Fibroblast of skin of left biceps (primary cell): ENCODE measurements at places on chromosomes 11 and 22.

GRCh38 chr11:116603728-116604323, 169.0 kb downstream of the BUD13 start:
- DNase-seq: no peak

- DNase-seq: peak; percentile 37
Measured at GRCh38 chr11:15969281-15969680, 387.1 kb downstream of the SOX6 start.

DNA sequence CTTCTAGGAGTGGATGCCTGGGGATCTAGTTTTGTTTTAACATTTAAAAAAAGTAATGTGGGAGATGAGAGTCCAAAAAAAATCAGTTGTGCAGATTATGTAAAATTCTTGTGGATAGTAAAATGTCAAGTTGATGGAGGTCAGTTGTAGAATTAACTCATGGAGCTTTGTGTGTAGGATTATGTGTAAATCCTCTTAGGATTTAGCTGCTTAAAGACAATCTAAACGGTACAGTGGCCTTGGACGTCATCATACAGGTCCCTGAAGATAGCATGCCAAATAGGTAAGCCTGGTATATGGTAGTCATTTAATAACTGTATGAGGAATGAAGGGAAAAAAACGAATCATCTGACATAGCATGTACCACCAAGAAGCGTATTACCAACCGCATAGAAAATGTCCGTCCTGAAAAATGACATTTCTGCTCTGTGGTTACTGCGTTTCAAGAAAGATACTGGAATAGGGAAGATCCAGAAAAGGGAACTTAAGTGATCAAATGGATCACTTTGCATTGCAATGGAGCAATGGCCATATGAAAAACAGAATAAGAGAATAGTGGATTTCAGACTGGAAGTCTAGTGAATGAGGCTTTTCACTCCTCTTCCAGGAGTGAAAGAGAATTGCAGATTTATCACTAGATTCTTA, 61.3 kb downstream of the BCL2L13 start:
- no peak for DNase-seq

GRCh38 chr11:115765803-115766239, 261.6 kb upstream of the CADM1 start:
- peak; percentile 68 for DNase-seq

- DNase-seq: no peak
Measured at GRCh38 chr22:40502919-40503318, 132.5 kb downstream of the SGSM3 start.

DNA sequence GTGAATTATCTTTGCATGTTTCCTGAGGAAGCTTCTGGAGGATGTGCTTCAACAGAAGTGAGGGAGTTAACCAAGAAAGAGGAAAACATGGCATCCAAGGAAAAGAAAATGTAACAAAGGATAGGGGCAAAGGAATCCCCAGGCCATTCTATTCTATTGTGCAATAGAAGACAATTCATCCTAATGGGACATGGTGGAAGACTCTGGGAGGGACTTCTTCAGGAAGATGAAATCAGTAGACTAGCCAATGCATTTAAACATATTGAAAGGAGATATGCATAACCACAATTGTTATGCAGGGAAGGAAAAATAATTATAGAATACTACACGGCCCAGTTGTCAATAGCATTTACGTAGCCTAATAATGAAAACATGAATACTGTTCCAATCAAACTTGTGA, 55.7 kb downstream of the THAP12 start:
- DNase-seq: no peak

DNA sequence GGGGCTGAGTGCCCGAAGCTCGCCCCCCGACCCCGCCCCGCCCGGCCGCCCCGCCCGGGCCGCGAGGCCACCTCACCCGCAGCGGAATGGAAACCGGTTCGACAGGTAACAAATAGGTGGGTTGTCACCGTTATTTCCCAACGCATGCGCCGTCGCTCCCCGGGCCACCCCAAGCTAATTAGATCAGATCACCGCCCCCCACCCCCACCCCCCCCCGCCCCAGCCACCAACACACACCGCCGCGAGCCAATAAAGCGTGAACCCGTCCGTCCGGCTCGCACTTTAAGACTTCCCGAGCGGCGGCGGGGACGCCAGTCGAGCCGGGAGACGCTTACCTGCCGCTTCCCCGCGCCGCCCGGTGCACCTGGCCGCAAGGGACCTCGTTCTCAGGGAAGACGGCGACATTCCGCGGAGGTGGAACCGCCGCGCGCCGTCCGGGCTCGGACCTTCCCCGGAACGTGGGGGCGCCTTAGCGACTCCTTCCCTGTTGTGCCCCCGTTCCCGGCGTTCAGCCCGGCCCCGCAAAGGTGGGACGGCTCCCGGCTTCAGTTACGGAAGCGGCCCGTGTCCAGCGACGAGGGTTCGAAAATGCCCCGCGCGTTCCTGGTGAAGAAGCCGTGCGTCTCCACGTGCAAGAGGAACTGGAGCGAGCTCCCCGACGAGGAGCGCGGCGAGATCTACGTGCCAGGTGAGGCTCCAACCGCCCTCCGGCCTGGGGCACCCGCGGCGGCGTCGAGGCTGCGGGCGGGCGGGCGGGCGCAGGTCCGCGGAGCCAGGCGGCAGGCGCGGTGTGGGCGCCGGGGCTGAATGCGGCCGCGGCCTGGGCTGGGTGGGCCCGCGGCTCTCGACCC, at the start of gene OVOL1:
OVOL1 (plus strand) TSS at position 278 of the 851 bp plus-strand sequence; CDS start at position 589, 311 bp downstream.
- no peak for DNase-seq

- no peak for DNase-seq
Measured at GRCh38 chr11:97996762-97997161, 1024.0 kb upstream of the CNTN5 start.

GRCh38 chr11:124934862-124935547, 842 bp downstream of the HEPACAM start:
- DNase-seq: peak; percentile 51

DNA sequence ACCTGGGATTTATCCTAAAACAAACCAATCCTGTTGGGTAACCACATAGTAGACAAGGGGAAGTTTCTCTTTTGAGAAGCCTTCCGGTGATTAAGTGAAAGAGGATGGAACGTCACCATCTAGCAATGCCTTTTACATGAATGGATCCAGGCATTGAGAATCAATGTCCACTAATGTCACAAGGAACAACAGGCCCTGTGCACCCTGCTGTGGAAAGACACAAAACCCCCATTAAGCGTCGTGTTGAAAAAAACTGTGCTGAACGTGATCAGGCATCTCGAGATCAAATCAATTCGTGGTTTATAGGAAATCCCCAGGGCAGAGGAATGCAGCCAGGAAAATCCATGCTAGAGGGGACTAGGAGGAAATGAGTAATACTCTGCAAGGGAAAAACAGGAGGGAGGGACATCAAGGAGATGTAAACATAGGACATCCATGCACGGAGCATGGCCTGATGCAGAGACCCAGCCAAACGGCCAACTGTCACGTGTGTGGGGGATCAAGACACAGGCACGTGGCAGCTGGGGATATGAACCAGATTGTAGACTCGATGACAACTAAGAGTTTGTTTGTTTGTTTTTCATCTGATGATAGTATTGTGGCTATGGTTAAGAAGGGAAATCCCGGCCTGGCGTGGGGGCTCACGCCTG, 38.6 kb upstream of the CARS1 start:
- peak; percentile 47 for DNase-seq

- DNase-seq: no peak
Measured at GRCh38 chr11:65953471-65953870, 8.1 kb upstream of the SART1 start.

DNA sequence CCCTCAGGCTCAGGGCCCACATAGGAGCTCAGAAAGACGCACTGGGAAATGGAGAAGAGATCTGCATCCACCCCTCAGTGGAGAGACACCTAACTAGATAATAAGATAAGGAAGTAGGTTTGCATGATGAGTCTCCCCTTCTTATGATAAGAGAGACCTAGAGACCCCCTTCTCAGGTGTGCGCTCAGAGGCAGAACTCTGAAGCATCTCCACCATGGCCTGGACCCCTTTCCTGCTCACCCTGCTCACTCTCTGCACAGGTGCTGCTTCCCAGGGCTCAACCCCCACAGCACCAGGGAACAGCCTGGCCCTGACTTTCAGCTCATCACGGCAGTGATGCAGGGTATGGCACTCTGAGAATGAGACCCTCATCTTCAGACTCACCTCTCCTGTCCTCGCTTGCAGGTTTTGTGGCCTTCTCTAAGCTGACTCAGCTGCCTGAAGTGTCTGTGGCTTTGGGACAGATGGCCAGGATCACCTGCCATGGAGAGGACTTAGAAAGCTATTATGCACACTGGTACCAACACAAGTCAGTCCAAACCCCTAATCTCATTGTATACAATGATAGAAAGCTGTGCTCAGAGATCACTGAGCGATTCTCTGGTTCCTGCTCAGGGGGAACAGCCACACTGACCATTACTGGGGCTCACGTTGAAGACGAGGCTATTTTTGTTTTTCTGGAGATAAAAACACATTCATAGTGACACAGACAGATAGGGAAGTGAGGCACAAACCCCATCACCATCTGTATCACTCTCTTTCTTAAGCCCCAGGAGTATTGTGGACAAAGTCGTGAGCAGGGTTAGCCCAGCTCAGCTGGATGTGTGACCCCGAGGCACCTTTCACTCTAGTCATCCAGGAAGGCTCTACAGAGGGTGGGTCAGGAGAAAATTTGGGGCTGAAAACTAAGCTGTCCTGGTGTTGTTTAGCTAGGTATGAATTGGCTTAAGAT, 29.7 kb upstream of the IGLL5 start:
- DNase-seq: no peak

DNA sequence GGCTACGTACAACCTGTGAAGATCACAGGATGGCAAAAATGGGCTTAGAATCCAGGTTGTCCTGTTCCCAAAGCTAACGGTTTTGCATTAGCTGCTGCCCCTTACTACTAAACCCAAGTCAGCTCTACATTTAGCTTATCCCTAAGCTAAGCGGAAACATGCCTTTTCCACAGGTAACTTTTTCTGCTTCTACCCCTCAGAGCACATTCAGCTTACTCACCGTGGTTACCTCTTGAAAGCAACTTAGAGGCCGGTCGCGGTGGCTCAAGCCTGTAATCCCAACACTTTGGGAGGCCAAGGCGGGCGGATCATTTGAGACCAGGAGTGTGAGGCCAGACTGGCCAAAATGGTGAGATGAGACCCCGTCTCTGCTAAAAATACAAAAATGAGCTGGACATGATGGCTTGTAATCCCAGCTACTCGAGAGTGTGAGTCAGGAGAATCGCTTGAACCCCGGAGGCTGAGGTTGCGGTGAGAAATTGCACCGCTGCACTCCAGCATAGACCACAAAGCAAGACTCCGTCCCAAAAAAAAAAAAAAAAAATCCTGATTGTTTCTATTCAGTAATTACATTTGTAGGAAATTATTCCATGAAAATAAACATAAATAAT, 790 bp upstream of the TMEM41B start:
- DNase-seq: no peak

DNA sequence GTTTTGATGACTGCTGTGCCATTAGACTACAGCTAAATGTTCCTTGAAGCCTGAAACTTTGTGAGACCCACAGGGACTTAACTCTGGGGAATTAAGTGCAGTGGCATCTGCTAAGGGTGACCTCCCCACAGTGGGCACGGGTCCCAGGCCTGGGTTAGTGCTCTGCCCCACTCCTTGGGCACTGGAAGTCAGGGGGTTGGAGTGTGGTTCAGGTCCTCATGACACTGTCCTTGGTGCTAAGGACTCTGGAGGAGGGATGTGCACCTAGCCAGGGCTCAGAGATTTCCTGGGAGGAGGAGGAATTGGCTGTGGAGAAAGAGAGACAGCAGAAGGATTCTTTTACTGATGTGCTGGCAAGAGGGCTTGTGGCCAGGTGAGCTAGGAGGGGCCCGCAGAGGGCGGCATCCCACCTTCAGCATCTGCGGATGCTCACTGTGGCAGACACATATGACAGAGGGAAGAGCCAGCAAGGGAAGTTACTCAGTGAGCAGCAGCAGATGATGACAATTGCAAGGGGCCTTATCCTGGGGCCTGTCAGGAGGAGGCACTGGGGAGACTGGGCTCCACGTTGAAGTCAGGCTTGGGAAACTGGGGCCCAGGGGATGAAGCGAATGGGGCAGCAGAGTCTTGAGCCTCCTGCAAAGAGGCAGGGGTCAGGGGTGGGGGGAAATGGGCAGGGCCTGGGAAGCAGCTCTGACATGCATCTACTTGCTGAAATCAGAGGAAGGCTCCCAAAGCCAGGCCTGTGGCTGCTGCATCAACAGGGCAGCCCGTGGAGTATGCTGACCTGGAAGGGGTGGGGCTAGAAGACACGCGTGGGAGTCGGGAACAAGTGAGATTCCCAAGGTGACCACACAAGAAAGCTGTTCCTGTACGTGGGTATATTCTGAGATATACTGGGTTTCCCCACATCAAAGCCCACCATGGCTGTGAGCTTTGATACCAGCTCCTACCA, 144.0 kb downstream of the MPPED1 start:
- no peak for DNase-seq

DNA sequence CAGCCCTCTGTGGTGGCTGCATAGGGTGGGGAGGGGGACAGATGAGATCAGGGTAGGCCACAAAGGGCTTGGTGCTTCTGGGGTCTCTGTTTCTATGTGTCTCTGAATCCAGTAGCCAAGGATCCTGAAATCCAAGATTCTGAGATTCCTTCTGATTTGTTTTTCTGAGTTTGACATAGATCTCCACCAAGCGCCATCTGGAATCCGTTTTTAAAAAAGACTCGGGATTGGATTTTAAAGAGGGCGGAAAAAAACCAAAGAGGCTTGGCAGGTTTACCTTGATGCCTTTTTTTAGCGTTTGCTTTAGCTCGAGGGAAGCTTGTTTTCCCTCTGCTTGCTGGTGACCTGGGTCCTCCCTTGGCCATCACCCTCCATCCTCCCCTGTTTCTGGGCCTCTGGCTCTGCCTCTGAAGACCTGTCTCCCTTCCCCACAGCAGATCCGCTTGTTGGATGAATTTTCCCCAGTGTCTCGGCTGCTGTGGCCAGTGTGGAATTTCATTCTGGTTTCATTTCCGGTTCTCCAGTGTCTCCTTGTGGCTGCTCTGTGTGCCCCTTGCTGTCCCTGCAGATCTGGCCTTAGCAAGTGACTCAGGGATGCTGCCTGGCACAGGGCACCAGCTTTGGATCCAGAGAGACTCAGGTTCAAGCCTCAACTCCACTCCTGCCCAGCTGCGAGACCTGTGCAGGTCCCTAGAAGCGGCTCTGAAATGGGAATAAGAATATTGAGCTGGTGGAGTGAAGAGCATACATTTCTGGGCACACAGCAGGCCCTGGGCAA, 15.1 kb downstream of the SYNGR1 start:
- no peak for DNase-seq

DNA sequence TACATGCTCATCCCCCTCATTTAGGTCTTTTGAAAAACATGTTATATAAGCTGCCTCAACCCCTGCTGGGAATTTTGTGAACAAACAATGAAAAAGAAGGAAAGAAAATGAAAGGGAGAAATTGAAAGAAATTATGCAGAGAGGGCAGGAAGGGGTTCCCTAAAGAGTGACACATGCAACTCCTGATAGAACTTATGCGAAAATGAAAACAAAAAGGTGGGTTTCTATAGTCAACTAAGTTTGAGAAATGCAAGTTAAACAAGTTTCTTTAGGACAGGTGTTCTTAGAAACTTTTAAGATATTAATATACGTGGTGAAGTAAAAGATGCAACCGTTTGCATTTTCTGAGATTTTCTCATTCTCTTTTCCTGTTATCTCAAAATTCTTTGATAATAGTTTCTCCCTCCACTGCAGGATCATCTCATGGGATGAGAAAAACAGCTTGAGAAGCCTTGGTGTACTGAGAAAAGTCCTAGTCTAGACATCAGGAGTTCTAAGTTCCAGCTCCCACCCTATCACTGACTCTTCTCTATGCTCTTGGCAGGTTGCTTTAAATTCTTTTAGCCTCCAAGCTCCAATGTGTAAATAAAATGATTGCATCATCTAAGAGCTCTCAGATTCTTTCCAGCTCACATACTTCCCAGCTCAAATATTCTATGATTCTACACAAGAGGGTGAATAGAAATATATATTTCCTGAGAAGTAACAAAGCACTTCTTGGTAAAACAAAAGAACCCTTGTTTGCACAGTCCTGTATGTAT, 109.2 kb downstream of the FAM76B start:
- DNase-seq: peak; percentile 81

- DNase-seq: no peak
Measured at GRCh38 chr22:26658161-26658560, 773 bp downstream of the MIAT start.
